ENCODE measurements at places on chromosomes 6 and 20. TPM values are rescaled to one million over a fixed set of nuclear protein-coding genes. Genes with fewer than 3 reads are reported as not detected.

The VGLL2 gene
- total RNA-seq = not detected

The BPIFB4 gene
- not detected for total RNA-seq

The HLA-DRB5 gene
- not detected for total RNA-seq

The C4B gene
- total RNA-seq = 1.2 TPM

The CCR6 gene
- not detected for total RNA-seq

The ADGRF5 gene
- total RNA-seq = 140 TPM

The CDC25B gene
- total RNA-seq = 91.1 TPM

The DNAH8 gene
- under 0.01 TPM for total RNA-seq

All from dermis blood vessel endothelial cell (primary cell).